ENCODE measurements at places on chromosomes 12 and 14.

DNA sequence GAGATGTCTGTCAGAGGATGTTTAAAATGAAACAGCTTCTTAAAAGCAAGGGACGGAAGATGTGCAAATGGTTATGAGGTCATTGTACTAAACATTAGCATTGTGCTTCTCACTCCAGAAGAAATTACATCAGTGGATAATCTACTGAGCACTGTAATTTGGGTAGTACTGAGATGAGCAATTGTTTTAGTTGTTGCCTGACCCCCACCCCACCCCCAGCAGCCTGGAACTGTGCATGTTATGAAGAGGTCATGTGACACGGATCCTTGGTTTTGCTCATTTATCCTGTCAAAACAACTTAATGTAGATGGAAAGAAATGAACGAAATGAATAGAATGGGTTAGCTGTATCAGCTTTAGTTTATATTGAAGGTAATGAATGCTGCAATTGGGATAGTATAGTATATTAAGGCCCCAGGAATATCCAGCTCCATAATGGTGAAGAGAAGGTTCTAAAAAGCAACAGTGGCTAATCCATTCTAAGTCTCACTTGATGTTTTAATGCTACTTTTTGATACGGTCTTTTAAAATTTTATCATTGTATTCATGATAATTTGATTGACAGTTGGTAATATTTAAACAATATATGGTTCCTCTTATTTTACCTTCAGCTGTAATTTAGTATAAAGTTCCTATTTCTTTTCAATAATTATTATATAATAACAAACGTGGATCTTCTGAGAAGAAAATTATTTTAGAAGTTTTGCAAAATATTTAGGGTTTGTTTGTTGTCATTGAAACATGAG is 58.5 kb downstream of the WNK1 start:
- DNase-seq = peak; percentile 79

GRCh38 chr12:123571343-123571813 is 13.0 kb upstream of the TMED2 start:
- no peak for DNase-seq

DNA sequence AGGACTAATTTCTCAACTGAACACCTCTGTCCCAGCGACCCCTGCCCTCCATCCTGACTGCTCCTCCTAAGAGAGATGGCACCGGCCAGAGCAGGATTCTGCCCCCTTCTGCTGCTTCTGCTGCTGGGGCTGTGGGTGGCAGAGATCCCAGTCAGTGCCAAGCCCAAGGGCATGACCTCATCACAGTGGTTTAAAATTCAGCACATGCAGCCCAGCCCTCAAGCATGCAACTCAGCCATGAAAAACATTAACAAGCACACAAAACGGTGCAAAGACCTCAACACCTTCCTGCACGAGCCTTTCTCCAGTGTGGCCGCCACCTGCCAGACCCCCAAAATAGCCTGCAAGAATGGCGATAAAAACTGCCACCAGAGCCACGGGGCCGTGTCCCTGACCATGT is 756 bp downstream of the RNASE7 start:
- no peak for DNase-seq

- no peak for DNase-seq
Measured at GRCh38 chr12:119283310-119283709, 51.2 kb upstream of the CCDC60 start.

DNA sequence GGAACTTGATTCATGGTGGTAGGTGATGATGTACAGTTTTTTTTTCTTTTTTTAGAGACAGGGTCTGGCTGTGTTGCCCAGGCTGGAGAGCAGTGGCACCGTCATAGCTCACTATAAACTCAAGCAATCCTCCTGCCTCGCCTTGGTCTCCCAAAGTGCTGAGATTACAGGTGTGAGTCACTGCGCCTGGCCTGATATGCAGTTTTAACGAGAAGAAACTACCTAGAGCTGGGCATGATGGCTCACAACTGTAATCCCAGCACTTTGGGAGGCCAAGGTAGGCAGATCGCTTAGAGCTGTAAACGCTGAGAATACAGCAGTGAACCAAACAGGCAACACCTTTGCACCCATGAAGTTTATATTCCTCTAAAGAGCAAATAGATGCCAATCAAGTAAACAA is 13.0 kb upstream of the VPS37B start:
- DNase-seq = no peak

DNA sequence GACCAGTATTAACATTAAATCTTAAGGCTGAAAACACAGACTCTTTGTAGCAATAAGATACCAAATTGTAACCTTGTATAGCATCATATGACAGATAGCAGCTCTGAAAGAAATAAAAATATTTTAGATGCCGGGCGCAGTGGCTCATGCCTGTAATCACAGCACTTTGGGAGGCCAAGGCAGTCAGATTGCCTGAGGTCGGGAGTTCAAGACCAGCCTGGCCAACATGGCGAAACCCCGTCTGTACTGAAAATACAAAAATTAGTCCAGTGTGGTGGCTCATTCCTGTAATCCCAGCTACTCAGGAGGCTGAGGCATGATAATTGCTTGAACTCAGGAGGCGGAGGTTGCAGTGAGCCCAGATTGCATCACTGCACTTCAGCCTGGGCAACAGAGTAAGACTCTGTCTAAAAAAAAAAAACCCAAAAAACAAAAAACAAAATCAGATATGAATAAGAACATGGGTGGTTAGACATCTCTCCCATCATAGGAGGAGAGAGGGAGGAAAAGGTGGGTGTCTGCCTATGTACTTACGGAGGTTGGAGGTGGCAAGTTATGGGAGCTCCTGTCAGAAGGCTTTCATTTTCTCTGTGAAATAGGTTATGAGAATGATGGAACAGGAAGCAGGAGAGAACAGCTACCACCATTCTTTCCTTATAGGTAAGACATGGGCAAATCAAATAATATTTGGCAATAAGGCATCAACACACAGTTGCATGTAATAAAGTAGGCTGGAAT is 7.6 kb upstream of the HEBP1 start:
- DNase-seq = no peak

DNA sequence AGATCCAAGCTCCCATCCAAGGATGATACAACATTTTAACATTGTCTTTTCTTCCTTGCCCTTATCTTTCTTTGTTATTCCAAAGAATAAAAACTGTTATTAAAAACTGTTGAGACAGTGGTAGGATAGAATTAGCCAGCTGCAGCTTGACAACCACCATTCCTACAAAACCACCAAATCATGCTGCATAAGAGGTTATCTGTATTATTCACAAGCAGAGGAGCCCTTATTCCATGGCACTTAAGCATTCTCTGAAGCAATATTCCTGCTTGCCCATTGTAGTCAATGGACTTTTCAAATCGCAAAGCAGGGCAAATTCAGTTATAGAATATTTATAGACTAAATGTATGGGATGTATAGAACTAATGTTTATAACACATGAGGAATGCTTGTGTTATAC is 3.4 kb downstream of the ABCD2 start:
- DNase-seq = no peak

- DNase-seq = no peak
Measured at GRCh38 chr14:90321891-90322290, 9.8 kb downstream of the NRDE2 start.

- peak; percentile 10 for DNase-seq
Measured at GRCh38 chr14:45793081-45793480, 540.1 kb upstream of the MIS18BP1 start.

DNA sequence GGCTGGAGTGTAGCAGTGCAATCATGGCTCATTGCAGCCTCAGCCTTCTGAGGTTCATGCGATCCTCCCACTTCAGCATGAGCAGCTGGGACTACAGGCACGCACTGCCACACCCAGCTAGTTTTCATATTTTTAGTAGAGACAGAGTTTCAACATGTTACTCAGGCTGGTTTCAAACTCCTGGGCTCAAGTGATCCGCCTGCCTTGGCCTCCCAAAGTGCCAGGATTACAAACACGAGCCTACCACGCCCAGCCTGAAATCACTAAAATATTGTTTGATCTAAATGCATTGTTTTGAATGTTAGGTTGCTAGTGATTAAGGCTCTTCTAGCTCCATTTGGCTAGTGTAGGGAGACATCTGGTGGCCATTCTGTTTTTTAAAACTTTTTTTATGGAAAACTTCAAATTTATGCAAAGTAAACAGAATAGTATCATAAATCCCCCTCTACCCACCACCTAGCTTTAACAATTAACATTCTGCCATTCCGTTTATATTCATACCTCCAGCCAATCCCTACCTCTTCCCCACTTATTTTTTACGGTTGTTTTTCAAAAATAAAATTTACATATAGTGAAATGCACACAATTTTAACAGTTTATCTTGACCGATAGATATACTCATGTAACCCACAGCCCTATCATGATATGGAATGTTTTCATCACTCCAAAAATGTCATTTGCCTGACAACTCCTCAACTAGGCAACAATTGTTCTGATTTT is 37.8 kb downstream of the MYO1H start:
- peak; percentile 41 for DNase-seq

DNA sequence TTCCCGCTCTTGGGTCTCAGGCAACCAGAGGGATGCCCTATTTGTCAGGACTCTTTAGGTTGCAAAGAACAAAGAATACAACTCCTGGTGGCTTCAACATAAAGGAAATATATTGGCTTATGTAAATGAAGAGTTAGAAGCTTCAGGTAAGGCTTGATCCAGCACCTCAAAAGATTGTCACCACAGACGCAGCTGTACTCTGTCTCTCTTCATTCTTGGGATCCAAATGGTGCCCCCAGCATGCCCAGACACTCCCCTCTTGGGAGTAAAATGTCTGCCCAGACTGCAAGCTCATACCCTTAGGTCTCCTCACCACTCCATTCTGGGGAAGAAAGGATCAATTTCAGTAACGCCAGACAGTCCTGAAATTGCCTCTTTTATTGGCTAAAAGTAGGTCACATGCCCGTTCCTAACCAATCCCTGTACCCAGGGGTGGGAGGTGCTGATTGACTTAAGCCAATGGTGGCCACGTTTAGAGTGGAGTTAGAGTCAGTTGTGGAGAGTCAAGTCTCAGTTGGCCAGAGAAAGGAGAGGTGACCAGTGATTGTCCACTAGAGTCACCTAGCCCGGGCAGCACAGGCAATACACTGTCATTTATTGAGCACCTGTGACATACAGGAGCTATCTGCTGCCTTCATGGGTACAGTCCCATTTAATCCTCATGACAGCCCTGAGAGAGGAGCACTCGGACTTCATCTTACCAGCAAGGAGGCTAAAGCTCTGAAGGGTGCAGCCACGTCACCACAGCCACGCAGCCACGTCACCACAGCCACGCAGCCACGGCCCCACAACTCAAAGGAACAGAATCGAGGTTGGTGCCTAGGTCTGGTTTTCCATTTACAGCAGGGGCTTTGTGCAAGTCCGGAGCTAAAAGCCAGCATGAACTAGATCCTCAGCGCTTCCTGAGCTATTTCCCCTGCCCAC is 19.7 kb upstream of the BEGAIN start:
- no peak for DNase-seq

GRCh38 chr14:89444516-89445125 is 27.6 kb upstream of the FOXN3 start:
- DNase-seq = no peak

GRCh38 chr12:49548822-49549648 is 10.2 kb downstream of the KCNH3 start:
- DNase-seq = no peak

- DNase-seq = peak; percentile 63
Measured at GRCh38 chr14:53295985-53296582, 143.0 kb upstream of the DDHD1 start.

DNA sequence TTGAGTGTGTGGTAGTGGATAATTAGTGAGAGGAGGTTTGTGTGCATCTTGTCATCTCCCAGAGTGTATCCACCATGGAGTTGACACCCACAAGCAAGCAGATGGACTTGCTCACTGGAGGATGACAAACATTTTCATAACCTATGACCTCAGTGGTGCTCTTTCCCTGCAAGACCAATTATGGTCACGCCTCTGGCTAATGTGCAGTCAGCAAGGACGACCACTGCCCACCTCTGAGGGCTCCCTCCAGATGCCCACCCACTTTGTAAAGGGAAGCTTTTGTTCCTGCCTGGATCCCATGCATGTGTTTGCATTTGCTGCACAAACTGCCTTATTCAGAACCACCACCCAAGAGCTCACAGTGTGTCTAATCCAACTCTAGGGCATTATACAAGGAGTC is 982.8 kb downstream of the TMEM121 start:
- no peak for DNase-seq

DNA sequence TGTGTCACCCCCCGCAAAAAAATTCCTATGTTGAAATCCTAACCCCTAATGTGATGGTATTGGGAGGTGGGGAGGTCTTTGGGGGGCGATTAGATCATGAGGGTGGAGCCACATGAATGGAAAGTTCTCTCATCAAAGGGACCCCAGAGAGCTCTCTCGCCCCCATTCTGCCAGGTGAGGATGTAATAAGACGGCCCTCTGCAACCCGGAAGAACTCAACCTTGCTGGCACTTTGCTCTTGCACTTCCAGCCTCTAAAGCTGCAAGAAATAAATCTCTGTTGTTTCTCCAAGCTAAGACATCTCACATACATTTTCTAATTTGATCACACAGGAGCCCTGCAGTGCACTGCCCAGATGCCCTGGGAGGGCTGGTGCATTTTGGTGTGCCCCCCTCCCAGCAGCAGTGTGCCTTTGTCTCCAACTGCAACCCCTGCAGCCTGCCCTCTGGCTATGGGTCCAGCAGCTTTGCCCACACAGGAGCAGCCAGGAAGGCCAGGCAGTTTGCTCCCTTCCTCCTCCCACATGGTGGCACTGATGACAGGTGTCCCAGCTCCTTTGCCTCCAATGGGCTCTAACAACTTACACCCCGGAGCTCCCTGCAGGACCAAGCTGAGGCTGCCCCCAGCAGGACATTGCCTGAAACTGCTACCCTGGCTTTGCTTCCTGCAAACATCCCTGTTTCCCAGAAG is 59.3 kb downstream of the C14orf132 start:
- DNase-seq = peak; percentile 58

DNA sequence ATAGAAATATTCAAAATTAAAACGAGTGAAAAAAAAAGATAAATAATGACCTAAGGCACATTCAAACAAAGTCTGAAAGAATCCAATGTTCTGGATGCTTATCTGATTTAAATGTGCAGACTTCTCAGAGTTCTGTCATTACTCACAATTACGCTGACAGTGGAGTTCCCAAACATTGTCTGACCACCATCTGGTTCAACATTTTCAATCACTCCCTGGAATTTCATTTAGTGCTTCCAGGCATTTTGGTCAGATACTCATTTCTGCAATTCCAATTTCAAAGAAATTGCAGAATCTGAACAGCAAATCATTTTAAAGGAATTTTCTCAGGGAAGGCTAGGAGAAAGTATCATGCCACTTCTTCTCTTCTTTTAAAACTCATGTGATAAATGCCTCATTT is 398.2 kb upstream of the PDE3A start:
- DNase-seq = no peak

GRCh38 chr12:507391-507796 is 47.7 kb downstream of the B4GALNT3 start:
- DNase-seq = no peak

GRCh38 chr14:75609606-75610475 is 31.4 kb downstream of the FLVCR2 start:
- no peak for DNase-seq

DNA sequence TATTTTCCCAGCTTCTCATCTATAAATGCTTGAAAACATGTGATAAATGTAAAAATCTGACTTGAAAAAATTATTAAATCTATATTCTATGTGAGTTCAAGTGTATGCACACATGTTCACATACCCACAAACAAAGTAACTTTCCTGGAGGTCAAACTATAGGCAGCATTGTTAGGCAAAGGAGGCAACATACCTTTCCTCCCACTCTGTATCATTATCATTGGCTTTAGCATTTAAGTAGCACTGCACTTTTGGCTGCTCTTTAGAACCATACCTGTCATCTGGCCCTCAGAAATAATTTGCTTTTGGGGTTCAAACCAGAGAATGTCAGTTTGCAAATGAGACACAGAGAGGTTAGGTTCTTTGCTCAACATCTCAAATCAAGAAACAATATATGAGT is 102.4 kb upstream of the CCDC196 start:
- DNase-seq = no peak

- DNase-seq = peak; percentile 78
Measured at GRCh38 chr12:6956021-6956727, 5.0 kb downstream of the PTPN6 start.
